HS-27A (cell line): ENCODE measurements at places on chromosomes 12 and 14.

DNA sequence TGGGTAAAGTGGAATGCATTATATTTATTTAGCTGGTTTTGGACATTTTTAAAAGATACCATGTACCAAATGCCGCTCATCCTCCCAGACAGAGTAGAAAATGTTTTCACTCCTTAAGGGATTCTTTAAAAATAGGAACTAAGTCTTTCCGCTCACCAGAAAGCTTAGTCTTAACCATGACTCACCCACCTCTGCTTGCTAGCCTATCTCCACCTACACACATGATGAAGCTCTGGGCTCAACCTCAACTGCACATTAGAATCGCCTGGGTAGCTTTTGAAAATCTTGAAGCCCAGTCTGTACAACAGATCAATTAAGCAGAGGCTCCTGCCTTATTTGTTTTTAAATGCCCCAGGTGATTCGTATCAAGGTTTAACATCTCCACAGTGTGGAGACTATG, 260.5 kb downstream of the NEDD1 start:
- DNase-seq, result no peak

DNA sequence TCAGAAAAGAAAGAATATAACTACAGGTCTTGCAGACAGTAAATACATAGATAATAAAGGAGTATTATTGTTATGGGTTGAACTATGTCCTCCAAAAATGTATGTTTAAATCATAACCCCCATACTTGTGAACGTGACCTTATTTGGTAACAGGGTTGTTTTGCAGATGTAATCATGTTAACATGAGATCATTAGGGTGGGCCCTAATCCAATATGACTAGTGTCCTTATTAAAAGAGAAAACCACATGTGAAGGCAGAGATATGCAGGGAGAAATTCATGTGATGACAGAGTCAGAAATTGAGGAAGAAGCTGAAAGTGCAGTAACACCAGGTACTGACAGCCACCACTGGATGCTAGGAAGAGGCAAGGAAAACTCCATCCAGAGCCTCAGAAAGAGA, 29.0 kb downstream of the MAGOHB start:
- no peak for DNase-seq

GRCh38 chr14:105411017-105411941, 8.3 kb upstream of the MTA1 start:
- DNase-seq, result no peak

- DNase-seq, result no peak
Observed at GRCh38 chr14:39988939-39989338, 556.7 kb upstream of the FBXO33 start.

DNA sequence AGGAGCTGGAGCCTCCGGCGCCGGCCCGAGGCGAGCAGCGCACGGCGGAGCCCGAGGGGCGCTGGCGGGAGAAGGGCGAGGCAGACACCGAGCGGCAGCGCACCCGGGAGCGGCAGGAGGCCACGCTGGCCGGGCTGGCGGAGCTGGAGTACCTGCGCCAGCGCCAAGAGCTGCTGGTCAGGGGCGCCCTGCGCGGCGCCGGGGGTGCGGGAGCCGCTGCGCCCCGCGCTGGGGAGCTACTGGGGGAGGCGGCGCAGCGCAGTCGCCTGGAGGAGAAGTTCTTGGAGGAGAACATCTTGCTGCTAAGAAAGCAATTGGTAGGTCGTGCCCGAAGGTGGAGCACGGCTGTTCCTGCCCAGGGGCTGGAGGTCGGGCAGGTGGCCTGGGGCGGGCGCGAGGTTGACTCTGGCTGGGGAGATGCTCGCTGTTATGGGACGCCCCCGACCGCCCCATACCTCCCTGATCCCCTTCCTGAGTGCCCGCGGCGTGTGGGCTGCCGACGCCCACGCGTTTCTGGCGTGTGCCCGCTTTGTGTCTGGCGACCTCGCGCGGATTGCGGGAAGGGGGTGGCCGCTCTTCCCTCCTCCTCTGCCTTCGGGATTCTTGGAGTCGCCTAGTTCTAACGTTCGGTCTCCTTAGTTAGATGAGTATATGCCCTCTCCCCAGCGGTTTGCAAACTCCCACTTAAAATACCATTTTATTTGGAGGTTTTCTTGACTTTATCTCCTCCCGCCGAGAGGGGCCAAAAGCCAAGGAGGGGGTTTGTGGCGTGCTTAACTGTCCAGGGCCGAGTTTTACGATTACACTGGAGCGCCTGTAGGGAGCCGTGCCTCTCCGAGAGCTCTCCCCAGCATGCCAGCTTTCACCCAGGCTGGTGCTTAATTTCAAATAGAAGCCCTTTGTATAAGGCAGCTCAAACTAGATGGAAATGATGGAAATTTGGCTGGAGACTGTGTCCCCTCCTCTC, 752 bp downstream of the DACT1 start:
- DNase-seq, result no peak

DNA sequence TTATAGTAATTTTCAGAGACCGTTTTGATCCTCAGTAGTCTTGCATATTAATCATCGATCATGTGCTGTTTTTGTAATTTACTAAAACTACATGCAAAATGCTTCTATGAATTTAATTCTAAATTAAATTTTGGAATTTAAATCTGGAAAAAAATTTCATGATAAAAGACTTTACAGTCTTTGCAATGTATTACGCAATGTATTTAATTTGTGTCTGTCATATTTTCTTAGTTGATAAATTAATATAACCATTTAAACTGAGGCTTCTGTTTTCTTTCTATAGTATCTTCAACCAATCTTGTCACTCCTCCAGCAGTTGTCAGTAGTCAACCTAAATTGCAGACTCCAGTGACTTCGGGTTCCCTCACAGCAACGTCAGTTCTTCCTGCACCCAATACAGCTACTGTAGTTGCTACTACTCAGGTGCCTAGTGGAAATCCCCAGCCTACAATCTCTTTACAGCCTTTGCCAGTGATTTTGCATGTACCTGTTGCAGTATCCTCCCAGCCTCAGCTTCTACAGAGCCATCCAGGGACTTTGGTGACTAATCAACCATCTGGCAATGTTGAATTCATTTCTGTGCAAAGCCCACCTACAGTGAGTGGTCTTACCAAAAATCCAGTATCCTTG, 94.8 kb downstream of the ATF7IP start:
- DNase-seq, result no peak

DNA sequence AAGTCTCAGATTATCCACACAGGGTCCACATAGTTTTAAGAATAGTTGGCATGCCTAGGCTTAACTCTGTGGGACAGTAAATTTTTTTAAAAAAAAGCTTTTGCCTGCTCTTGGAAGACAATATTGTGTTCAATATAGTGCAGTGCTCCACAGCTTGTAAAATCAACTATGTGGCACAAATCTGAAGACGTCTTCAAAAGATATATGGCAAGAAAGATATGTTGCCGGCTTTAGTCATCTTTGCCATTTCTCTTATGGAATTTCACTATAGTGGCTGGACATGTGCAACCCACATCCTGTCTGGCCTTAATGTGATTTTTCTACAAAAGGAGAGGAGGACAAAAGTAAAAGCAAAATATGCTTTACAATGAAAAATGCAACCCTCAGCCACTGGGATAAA, 90.5 kb downstream of the MGST1 start:
- no peak for DNase-seq

- DNase-seq, result no peak
Observed at GRCh38 chr14:103696070-103696402, 19.2 kb downstream of the XRCC3 start.

- DNase-seq, result peak; percentile 17
Observed at GRCh38 chr12:263574-263973, 938 bp upstream of the SLC6A13 start.

DNA sequence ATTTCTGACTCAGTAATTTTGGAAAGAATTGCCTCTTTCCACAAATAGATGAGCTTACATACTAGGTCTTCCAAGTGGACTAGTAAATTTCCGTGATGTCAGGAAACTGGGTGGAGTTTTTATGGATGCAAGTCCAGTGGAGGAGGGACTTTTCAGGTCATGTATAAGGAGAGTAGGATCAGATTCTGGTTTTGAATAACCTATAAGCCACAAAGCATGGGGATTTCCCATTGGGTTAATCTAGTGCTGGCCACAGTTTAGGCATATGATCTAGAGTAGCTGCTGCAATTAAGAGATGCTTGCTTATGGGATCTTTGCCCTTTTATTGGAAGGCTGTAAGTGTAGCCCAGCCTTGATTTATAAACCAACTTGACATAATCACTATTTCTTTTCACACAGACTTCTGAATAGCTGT, 33.8 kb downstream of the STK38L start:
- peak; percentile 80 for DNase-seq

- no peak for DNase-seq
Observed at GRCh38 chr12:70711831-70712230, 74.6 kb upstream of the PTPRB start.

GRCh38 chr12:71392521-71393145, 47.0 kb upstream of the LGR5 start:
- DNase-seq, result peak; percentile 57

- DNase-seq, result no peak
Observed at GRCh38 chr12:78343657-78344056, 513.0 kb downstream of the NAV3 start.

DNA sequence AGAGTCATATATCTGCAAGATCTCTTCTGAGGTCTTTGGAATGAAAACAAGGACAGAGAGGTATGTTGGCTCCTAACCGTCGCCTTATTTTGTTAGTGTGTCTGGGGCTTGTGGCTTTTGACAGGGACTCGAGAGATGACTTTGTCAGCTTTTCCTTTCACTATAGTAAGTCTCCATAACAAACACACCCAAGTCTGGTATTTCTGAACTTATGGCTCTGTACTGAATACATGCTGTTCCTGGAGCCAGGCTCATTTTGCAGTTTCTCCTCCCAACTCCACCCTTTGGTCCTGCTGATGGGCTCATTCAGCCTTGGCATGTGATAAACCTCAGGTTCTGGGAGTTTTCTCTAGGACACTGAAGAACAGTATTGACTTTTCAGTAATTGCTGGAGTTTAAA, 27.7 kb upstream of the TMED10 start:
- no peak for DNase-seq

- DNase-seq, result no peak
Observed at GRCh38 chr14:103679351-103679750, 35.9 kb downstream of the XRCC3 start.
